Gastrocnemius medialis (tissue), 4 donors: ENCODE measurements at places on chromosomes 2 and 18. TPM values are rescaled to one million over a fixed set of nuclear protein-coding genes. Genes with fewer than 3 reads are reported as not detected.
A peak's percentile ranks its signal among the peaks of the same experiment; 100 is the strongest.

- H3K4me3 ChIP-seq = no peak overlapping the region
- H3K36me3 ChIP-seq = no peaks in the 10 kb centered on the region
- H3K27me3 ChIP-seq = no peaks in the 10 kb centered on the region
- DNase-seq = no peak
- H3K4me1 ChIP-seq = peaks cover 1% of the 10 kb centered on the region
Measured at GRCh38 chr2:226216575-226216974, 583.0 kb downstream of the IRS1 start.

KIF1A gene
- total RNA-seq = 0.09 TPM

DNA sequence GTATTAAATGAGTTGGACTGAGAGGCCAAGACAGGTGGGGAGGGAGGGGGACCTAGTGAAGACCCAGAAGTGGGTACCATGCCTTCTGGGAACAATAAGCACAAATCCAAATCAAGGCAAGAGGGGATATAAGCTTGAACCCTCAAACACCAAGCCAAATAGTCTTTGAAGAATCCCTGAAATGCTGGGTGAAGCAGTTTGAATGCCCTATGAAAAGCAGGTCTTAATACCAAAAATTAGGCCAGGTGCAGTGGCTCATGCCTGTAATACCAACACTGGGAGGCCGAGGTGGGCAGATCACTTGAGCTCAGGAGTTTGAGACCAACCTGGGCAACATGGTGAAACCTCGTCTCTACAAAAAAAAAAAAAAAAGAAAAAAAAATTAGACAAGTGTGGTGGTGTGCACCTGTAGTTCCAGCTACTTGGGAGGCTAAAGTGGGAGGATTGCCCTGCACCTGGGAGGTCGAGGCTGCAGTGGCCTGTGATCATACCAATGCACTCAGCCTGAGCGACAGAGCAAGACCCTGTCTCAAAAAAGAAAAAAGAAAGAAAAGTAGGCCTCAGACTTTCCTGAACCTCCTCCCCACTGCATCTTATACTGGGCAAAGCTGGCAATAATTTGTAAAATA is 3.5 kb downstream of the PCBP1 start:
- no peaks in the 10 kb centered on the region for H3K27me3 ChIP-seq
- H3K27ac ChIP-seq = peak overlapping the region; percentile 98
- H3K4me1 ChIP-seq = peaks cover 18% of the 10 kb centered on the region
- H3K36me3 ChIP-seq = no peaks in the 10 kb centered on the region
- DNase-seq = no peak

- no peak overlapping the region for H3K4me3 ChIP-seq
- H3K27me3 ChIP-seq = no peaks in the 10 kb centered on the region
- DNase-seq = no peak
- H3K4me1 ChIP-seq = no peaks in the 10 kb centered on the region
- no peaks in the 10 kb centered on the region for H3K36me3 ChIP-seq
Measured at GRCh38 chr2:143263066-143263625, 133.9 kb downstream of the ARHGAP15 start.

GRCh38 chr2:38659115-38659514 is 6.8 kb upstream of the GALM start:
- no peak overlapping the region for H3K27ac ChIP-seq
- DNase-seq = no peak
- no peaks in the 10 kb centered on the region for H3K27me3 ChIP-seq

SERPINB3 gene
- total RNA-seq = not detected

GRCh38 chr2:110204408-110205385 is at the start of gene NPHP1:
NPHP1 (minus strand) TSS chr2:110205013; CDS start chr2:110204968, 45 bp downstream.
- peak; percentile 91 for DNase-seq
- H3K27me3 ChIP-seq = no peaks in the 10 kb centered on the region
- H3K36me3 ChIP-seq = no peaks in the 10 kb centered on the region
- H3K4me1 ChIP-seq = peaks cover 38% of the 10 kb centered on the region
- peak within 1 kb of the TSS; percentile 76 for H3K27ac ChIP-seq

- H3K36me3 ChIP-seq = no peaks in the 10 kb centered on the region
- no peak overlapping the region for H3K4me3 ChIP-seq
- no peak overlapping the region for H3K27ac ChIP-seq
- no peaks in the 10 kb centered on the region for H3K4me1 ChIP-seq
Measured at GRCh38 chr2:239983004-239983778, 42.0 kb downstream of the NDUFA10 start.

- H3K27me3 ChIP-seq = peaks cover 19% of the 10 kb centered on the region
- no peaks in the 10 kb centered on the region for H3K36me3 ChIP-seq
- H3K4me1 ChIP-seq = no peaks in the 10 kb centered on the region
- no peak overlapping the region for H3K27ac ChIP-seq
- H3K4me3 ChIP-seq = no peak overlapping the region
- DNase-seq = no peak
Measured at GRCh38 chr18:24022161-24022560, 7.6 kb downstream of the TTC39C start.

ICA1L gene
- 4.8 TPM for total RNA-seq

- no peaks in the 10 kb centered on the region for H3K36me3 ChIP-seq
- H3K4me3 ChIP-seq = no peak overlapping the region
- H3K4me1 ChIP-seq = peaks cover 41% of the 10 kb centered on the region
- H3K27me3 ChIP-seq = no peaks in the 10 kb centered on the region
Measured at GRCh38 chr2:216829533-216829932, 30.3 kb downstream of the TNP1 start.

- H3K27me3 ChIP-seq = no peaks in the 10 kb centered on the region
- no peaks in the 10 kb centered on the region for H3K36me3 ChIP-seq
- no peaks in the 10 kb centered on the region for H3K4me1 ChIP-seq
Measured at GRCh38 chr2:118473241-118473640, 374.2 kb downstream of the EN1 start.

DNA sequence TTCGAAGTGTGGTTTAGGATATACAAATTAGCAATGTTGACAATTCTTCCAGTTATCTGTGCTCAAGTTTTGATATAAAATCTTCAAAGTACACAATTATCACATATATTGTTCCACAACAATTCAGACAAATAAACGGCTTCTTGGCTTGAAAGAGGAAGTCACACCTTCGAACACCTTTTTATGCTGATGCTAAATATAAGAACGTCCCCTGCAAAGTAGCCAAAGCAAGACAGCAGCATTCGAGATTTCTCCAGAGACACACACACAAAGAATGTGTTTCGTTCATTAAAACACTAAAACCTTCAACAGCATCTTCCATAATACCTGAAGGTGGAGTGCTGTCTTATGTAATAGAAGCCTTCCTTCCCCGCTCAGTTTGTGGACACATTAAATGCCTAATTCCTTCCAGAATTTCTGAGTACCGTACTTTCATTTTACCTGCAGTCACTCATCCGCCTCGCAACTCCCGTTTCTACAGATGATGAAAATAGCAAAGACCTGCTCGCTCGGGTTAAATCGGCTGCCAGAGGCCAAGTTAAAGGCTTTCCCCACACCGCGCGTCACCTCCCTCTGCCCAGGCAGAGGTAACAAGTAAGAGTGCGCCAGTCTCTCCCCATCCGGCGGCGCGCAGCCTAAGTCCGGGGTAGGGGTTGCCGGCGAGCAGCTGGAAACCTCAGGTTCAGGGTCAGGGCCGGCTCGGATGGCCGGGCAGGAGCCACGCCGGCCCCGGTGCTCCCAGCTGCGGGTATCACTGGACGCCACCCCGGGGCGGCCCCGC is 847 bp downstream of the SERPINE2 start:
- no peak overlapping the region for H3K27ac ChIP-seq
- DNase-seq = no peak
- H3K4me1 ChIP-seq = no peaks in the 10 kb centered on the region
- peak overlapping the region; percentile 54 for H3K4me3 ChIP-seq

DNA sequence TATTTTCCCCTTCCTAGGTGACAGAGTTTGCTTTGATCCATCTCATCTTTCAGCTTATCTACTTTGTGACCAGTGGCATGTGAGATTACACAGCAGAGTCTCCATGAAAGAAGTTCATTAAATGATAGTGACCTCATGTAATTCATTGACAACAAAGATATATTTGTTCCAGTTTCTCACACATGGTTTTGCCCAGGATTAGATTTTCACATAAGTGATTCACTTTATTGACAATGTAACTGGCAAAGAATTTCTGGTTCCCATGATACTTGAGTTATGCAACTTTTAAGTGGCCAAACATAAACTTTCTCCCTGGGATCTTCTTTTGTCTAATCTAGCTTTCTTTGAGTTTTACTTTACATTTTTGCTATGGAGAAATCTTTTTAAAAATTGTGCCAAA is 50.0 kb downstream of the MC4R start:
- no peak overlapping the region for H3K27ac ChIP-seq
- no peaks in the 10 kb centered on the region for H3K4me1 ChIP-seq
- no peaks in the 10 kb centered on the region for H3K27me3 ChIP-seq
- no peak overlapping the region for H3K4me3 ChIP-seq
- DNase-seq = no peak
- H3K36me3 ChIP-seq = no peaks in the 10 kb centered on the region

YWHAQ gene
- 63.7 TPM for total RNA-seq

GRCh38 chr2:236659758-236660150 is 90.1 kb downstream of the ACKR3 start:
- no peak overlapping the region for H3K27ac ChIP-seq
- no peaks in the 10 kb centered on the region for H3K27me3 ChIP-seq
- DNase-seq = no peak
- peaks cover 17% of the 10 kb centered on the region for H3K4me1 ChIP-seq
- no peaks in the 10 kb centered on the region for H3K36me3 ChIP-seq
- H3K4me3 ChIP-seq = no peak overlapping the region

CSRNP3 gene
- total RNA-seq = 0.05 TPM

GRCh38 chr2:112048887-112049286 is 6.2 kb upstream of the TMEM87B start:
- DNase-seq = no peak
- H3K4me3 ChIP-seq = no peak overlapping the region
- peaks cover 5% of the 10 kb centered on the region for H3K4me1 ChIP-seq
- no peak overlapping the region for H3K27ac ChIP-seq
- H3K27me3 ChIP-seq = no peaks in the 10 kb centered on the region

GRCh38 chr18:475202-476031 is 25.1 kb downstream of the COLEC12 start:
- no peak overlapping the region for H3K27ac ChIP-seq
- no peaks in the 10 kb centered on the region for H3K4me1 ChIP-seq
- DNase-seq = no peak

CD207 gene
- total RNA-seq = not detected

- peaks cover 12% of the 10 kb centered on the region for H3K4me1 ChIP-seq
- peak overlapping the region; percentile 39 for H3K4me3 ChIP-seq
- peak; percentile 33 for DNase-seq
- H3K27ac ChIP-seq = no peak overlapping the region
- no peaks in the 10 kb centered on the region for H3K27me3 ChIP-seq
Measured at GRCh38 chr2:11411768-11412448, 54.1 kb downstream of the E2F6 start.

GRCh38 chr2:109282360-109282759 is 153.4 kb downstream of the SH3RF3 start:
- DNase-seq = no peak
- H3K27me3 ChIP-seq = no peaks in the 10 kb centered on the region
- H3K4me3 ChIP-seq = no peak overlapping the region
- H3K27ac ChIP-seq = no peak overlapping the region
- H3K36me3 ChIP-seq = no peaks in the 10 kb centered on the region

DNA sequence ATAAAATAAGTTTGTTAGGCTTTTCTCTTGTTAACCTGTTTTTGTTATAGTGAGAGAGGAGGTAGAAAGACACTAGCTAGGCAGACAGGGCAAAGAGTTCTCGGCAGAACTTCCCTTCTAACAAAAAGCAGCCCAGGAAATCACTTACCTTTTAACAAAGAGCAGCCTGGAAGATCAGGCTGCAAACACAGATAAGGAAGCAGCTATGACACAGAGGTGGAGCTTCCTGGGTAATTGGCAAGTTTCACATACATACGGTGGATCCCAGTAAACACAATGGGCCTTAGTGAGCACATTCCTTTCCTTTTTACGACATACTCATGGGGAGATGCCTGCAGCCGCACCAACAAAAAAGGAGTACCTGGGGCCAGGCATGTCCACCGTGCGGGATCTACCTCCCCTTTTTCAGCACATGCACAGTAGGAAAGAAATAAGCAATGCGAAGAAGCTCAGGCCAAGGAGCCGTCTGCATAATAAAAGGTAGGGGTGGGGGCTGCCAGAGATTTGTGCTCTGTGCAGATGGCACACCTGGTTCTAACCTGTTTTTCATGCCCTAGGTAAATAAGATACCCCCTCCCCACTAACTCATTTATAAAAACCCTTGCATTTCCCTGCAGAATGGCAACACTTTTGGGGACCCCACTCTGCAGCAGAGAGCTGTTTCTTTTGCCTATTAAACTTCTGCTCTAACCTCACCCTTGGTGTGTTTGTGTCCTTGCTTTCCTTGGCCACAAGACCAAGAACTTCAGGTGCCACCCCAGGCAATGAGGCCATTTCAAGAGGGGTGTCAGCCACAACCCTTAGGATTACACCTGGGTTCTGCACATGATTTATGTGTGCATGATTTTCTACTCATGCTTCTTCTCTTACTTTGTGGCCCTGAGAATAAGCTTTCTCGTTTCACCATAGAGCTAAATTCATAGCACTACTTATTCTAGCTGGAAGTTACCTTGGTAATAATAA is 26.5 kb downstream of the MDH1 start:
- H3K27me3 ChIP-seq = no peaks in the 10 kb centered on the region
- no peak for DNase-seq
- no peak overlapping the region for H3K4me3 ChIP-seq
- H3K27ac ChIP-seq = no peak overlapping the region
